ENCODE measurements at places on chromosomes 1 and 21. TPM values are rescaled to one million over a fixed set of nuclear protein-coding genes. Genes with fewer than 3 reads are reported as not detected.

The DMBX1 gene
- polyA plus RNA-seq, result not detected

The PIK3C2B gene
- 0.20 TPM for polyA plus RNA-seq

The GSTM5 gene
- polyA plus RNA-seq, result 2.5 TPM

The NMNAT2 gene
- 3.6 TPM for polyA plus RNA-seq

The LY9 gene
- polyA plus RNA-seq, result not detected

The GPR52 gene
- not detected for polyA plus RNA-seq

The CYP4Z1 gene
- polyA plus RNA-seq, result not detected

The PDE4B gene
- 19.9 TPM for polyA plus RNA-seq

The KLF17 gene
- 0.08 TPM for polyA plus RNA-seq

The RAD54L gene
- 4.4 TPM for polyA plus RNA-seq

The THEM5 gene
- not detected for polyA plus RNA-seq

The ATAD3C gene
- polyA plus RNA-seq, result 0.51 TPM

The FNDC10 gene
- 3.1 TPM for polyA plus RNA-seq

The NTRK1 gene
- polyA plus RNA-seq, result 0.09 TPM

The MAGOH gene
- polyA plus RNA-seq, result 34.3 TPM

The IVL gene
- 1.2 TPM for polyA plus RNA-seq

The C1orf21 gene
- polyA plus RNA-seq, result 16.7 TPM

The CYP4B1 gene
- polyA plus RNA-seq, result not detected

The COL16A1 gene
- 68.7 TPM for polyA plus RNA-seq

The MTR gene
- polyA plus RNA-seq, result 17.2 TPM

The PIGM gene
- 5.7 TPM for polyA plus RNA-seq

The NUP210L gene
- polyA plus RNA-seq, result not detected

The TEX38 gene
- not detected for polyA plus RNA-seq

The NENF gene
- polyA plus RNA-seq, result 160 TPM
